Esophagus muscularis mucosa (tissue), 4 donors: ENCODE measurements at places on chromosomes 16 and 17. TPM values are rescaled to one million over a fixed set of nuclear protein-coding genes. Genes with fewer than 3 reads are reported as not detected.

DNA sequence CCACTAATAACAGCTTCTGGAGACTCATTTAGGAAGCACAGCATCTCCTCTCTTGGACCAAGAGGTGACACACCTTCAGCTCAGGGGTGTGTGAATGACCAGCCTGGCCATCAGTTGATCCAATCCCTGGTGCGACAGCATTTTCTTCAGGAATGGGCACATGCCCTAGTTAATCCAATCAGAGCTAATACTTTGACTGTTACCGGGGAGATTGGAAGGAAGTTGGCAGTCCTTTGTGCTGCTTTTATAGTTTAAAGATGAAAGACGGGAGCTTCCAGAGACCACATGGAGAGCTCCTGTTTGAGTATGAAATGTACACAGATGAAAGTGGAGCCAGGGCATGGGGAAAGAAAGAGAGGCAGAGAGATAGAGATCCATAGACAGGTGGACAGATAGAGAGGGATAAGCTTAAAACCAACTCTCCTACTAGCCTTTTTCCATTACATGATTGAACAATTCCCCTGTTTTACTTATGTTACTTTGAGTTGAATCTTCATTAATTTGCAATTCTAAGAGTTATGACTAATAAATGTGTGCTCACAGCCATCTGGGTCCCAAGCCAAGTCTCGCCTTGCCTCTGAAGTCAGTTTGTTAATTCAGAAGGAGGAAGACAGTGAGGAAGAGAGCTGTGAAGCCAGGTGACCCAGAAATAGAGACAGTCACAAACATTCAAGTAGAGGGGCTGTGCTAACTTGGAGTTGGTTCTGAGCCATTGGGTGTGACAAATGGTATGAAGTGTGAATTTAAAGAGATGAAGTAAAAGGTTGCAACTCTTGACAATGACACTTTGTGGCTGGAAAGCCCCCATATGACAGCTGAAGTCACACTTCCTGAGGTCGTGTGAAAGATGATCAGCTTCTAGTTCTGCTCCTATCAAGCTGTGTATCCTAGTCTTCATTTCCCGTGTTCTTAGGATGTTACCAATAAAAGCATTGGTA, 120.0 kb upstream of the GOT2 start:
- DNase-seq: no peak

- DNase-seq: no peak
Observed at GRCh38 chr17:42163113-42163512, 8.3 kb upstream of the RAB5C start.

Gene HEXIM1
- total RNA-seq: 58.2 TPM

Gene DPEP1
- total RNA-seq: 0.99 TPM

DNA sequence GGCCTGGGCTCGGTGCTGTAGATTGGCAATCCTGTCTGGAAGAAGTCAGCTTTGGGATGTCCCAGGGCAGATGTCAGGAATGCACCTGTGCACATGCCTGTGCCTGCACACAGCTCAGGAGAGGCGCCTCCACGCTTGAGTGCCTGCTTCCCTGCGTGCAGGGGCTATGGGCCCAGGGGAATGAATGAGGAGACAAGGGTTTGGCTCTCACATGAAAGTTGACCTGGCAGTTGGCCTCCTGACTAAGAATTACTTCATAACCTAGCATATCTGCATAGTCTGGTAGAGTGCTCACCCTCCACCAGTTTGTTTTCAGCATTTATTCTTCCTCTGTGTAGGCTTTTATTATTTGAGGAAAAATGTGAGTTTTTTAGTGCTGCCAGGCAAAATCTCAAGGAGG, 50.0 kb downstream of the PLD6 start:
- DNase-seq: no peak

DNA sequence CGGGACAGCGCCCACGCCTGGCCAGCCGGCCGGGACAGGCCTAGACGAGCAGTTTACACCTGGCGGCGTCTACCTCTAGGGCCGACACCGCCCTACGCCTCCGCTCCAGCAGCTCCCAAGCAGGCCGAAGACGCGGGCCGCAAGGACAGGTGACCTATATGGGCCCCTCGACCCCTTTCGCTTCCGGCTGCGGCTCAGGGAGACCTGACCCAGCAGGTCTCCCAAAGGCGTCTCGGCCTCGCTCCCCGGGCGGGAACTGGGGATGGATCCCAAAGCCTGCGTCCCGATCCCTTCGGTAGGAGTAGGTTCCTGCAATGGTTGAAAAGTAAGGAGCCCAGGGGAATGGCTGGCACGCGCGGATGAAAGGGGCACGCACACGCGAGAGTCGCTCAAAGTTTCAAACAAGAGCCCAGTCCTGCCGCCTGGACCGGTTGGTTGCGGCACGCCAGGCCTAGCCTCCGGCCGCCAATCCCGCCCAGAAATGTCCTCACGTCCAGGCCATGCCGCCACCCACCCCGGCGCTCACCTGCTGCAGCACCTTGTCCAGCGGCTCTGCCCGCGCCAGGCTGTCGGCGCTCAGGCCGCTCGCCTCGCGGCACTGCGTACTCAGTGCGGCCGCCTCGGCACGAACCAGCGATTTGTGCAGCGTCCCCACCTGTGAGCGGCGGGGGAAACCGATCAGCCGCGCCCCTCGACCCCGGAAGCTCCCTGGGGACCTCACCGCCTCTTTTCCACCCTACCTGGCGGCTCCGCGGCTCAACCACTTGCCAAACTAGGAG, 630 bp downstream of the ESRP2 start:
- no peak for DNase-seq

Gene KRTAP9-4
- not detected for total RNA-seq

DNA sequence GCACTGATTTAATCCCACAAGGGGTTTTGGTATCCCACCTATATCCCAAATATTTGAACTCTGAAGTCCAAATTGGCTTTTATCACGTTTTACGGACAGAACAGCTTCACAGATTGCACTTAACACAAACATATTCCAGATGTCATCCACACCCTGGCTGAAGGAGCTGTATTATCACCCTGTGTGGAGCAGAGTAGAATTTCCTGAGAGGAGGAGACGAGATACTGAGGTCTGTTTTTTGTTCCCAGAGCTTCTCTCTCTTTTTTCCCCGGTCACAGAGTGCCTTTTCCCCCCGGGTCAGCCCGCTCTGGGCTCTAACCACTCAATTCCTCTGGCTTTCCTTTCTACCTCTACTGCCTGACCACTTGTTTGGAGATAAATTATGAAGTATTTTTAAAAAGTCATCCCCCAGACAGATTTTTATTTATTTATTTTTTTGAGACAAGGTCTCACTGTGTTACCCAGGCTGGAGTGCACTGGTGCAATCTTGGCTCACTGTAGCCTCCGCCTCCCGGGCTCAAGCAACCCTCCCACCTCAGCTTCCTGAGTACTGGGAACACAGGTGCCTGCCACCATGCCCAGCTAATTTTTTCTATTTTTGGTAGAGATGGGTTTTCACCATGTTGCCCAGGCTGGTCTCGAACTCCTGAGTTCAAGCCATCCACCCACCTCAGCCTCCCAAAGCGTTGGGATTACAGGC, 30.7 kb downstream of the DNAH2 start:
- no peak for DNase-seq

DNA sequence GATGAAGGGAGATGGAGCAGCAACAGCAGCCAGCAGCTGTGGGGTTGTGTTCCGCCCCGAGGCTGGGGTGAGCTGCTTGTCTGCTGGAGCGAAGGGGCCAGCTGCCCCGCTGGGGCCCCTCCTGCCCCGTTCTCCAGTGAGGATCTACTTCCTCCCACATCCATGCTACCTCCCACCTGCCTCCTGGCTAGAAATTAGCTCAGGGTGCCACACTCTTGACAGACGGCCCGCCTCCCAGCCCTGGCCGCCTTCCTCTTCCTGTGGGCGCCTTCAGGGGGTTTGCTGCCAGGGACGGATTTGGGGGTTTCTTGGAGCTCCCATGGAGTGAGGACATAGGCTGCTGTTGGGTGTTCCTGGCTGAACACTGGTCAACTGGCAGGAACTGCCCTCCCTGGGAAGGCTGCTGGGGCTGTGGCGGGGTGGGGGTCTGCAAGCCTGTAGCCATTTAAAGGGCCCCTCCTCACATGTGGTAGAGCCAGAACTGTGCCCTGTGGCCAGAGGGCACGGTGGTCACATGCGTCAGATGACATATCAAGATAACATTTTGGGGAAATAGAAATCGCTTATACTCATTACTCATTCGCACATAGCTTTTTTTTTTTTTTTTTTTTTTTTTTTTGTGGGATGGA, 13.1 kb downstream of the TBC1D24 start:
- no peak for DNase-seq

DNA sequence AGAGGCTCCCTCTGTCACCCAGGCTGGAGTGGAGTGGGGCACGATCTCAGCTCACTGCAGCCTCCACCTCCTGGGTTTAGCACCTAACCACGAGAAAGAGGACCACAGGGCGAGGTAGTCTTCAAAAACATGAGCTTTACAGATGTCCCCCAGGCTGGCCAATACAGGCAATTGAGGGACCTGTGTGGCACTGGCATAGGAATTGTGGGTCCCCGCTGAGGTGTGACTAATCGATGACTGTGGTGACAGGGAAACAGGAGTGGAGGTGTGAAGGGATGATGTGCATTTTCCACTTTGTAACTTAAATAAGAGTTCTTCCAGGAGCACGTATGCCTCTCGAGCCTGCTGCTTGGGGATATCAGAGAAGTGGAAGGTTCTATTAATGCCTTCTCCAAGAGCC, 12.6 kb upstream of the ARHGAP17 start:
- no peak for DNase-seq

DNA sequence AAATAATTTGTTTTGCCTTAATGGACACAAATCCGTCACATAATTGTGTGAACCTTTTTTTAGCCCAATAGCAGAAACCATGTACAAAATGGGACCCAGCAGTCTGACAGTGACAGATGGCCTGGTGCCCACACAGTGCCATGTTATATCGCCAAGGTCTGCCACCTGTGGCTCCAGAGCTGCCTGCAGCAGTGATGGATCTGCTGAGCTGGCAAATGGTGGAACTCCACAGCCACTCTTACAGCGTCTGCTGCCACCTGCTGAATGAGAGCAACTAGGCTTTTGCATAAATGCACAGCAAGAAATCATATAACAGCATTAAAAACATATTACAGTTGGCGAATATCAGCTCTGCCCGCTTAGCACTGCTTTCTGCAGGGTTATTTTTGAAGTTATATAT, 59.4 kb downstream of the NUP93 start:
- DNase-seq: no peak

DNA sequence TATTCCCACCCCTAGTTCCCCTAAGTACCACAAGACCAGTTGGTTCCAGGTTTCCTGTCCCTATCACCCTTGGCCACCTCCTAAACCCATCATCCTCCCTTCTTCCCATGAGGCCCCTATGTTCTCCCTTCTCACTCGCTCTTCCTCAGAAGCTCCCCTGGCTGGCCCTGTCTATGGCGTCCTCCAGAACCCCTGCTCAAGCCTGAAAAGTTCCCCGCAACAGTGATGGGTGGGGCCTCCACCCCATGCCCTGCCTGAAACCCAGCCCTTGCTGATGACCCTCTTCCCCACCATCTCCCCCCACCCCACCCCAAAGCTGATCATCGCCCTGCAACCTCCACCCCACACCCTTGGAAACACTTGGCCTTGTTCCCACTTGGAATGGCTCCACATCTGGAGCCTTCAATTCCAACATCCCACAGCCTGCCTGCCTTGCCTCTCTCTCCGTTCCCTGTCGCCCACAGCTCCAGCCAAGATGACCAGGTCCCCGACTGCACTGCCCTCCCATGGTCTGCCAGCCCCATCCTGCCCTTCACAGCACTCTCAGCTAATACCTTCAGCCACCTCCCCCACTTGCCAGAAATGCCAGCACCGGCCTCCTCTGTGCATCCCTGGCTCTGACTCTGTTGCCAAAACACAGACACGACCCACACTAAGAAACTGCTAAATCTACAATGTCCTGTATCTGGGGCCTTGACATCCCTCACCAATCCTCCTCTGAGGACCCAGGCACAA, 10.5 kb downstream of the OSBPL7 start:
- no peak for DNase-seq

DNA sequence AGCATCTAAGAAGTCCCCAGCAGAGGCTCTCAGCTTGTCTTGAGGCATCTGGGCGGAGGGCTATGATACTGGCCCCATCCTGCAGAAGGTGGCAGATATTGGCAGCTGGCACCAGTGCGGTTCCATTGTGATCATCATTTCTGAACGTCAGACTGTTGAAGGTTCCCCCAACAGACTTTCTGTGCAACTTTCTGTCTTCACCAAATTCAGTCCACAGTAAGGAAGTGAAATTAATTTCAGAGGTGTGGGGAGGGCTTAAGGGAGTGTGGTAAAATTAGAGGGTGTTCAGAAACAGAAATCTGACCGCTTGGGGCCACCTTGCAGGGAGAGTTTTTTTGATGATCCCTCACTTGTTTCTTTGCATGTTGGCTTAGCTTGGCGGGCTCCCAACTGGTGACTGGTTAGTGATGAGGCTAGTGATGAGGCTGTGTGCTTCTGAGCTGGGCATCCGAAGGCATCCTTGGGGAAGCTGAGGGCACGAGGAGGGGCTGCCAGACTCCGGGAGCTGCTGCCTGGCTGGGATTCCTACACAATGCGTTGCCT, at the start of gene CIITA:
TSS of gene CIITA (plus strand) at position 404 of the 543 bp plus-strand sequence. CDS start at position 533, 129 bp downstream.
- no peak for DNase-seq

DNA sequence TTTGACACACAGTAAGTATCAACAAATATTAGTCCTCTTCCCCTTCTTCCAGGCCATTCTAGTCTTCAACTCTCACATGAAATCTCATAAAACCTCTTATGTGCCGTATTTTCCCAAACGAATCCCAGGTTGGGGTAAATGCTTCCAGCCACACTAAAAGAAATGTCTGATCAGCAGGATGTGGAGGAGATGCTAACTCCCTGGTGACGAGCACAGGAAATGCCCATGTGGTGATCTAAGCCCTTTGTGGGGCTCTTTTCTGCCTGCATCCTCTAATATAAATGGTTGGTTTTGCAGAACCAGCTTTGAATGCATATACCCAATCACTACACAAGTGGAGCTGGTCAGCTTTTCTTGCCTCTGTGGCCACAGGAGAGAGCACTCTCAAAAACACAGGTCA, 498.2 kb upstream of the ERCC4 start:
- DNase-seq: no peak

DNA sequence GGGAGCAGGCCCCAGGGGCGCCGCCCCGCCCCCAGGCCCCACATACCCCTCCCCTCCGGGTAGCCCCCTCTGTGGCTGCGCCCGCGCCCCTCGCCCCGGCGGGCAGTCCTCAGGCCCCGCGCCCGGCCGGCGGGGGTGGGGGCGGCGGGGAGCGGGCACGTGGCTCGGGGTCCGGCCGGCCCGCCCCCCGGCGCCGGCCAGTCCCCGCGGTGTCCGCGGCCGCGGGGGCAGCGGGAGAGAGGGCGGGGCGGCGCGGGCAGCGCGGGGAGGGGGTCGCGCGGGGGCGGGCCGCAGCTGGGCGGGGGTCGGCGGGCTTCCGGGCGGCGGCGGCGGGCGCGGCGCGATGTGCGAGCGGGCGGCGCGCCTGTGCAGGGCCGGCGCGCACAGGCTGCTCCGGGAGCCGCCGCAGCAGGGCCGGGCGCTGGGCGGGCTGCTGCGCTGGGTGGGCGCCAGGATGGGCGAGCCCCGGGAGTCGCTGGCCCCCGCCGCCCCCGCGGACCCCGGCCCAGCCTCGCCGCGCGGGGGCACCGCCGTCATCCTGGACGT, 335 bp downstream of the NECAB2 start:
- no peak for DNase-seq
